ENCODE measurements at places on chromosomes 7 and 10.

DNA sequence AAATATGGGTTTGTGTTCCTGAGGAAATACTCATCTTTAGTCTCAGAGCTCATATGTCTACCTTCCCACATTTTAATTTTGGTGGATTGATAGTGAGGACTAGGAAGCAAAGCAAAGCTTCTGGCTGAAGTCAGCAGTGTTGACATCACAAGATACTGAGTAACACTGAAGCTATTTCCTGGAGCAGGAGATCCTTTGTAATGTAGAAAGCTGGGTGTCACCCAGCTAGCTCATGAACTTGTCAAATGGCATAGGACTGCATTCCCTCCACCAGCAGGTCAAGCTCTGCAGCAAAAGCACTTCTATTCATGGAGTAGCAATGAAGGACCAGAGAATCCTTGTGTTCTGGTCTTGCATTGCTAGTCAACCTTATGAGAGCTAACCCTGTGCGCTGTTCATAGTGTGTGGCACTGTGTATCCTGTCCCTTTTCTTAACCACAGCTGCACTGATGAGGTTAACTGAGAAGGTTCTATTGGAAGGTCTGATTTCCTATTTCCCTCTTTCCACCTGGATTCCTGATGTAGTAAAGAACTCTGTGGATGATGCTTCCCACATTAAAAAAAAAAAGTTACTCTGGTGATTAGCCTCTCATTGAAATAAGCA lies 94.8 kb upstream of the ZNF804B start:
- no peak for DNase-seq

DNA sequence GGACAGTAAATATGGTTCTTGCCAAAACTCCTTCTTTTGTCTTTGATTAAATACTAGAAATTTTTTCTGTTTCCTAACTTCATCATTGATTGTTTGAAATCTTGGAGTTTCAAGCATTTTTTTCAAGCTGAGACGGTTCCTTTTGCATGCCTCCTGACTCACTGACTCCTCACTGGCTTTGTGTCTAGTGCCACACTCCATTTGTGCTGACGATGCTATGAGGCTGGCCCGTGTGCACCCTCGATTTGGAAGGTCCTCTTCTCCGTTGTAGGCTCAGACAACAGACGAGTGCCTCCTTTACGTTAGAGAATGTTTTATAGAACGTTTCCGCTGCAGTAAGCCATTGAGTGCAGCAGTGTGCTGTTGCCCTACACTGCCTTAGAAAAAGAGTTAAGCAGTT lies 10.8 kb upstream of the CSGALNACT2 start:
- no peak for DNase-seq

GRCh38 chr10:123888256-123888655 lies 3.4 kb downstream of the CPXM2 start:
- DNase-seq: no peak

GRCh38 chr10:51079331-51079730 lies 5.0 kb downstream of the PRKG1 start:
- no peak for DNase-seq

DNA sequence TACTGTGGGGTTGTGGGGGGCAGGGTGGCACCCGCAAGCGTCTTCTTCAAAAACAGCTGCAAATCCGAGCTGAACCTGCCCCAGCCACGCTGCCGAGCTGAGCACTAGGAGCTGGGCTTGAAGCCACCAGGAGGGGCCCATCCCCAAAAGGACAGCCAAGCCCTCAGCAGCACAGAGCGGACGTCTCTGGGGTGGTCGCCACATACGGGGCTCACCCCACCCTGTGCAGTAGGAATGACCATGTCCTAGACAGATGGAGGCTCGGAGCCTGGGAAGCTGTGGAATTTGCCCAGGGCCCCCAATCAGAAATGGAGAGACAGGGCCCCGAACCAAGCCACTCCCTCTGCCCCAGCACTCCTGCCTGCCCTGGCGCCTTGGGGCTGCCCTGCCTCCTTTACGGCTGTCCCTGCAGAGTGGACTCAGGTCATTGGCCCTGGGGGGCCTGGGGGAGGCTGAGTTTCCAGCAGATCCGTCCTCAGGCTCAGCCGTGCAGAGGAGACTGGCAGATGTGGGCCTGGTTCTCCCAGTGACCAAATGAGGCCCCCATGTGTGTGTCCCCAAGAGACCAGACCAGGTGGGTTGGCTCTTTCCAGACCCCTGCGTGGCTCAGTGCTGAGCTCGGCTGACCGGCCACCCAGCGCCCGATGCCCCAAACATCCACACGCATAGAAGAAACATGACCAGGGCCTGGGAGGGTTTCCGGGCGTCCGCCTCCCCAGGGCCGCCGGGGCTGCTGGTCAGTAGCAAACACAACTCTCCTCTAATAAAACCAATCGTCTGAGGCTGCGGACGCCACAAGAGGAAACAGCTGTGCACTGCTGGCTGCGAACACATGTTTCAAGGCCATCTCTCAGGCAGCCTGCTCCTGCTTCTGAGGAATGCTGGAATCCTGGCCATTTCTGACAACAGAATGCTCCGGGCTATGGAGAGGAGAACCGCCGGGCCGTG lies 54.9 kb downstream of the PDGFA start:
- DNase-seq: no peak

GRCh38 chr10:119981826-119982225 lies 89.3 kb downstream of the SEC23IP start:
- no peak for DNase-seq

DNA sequence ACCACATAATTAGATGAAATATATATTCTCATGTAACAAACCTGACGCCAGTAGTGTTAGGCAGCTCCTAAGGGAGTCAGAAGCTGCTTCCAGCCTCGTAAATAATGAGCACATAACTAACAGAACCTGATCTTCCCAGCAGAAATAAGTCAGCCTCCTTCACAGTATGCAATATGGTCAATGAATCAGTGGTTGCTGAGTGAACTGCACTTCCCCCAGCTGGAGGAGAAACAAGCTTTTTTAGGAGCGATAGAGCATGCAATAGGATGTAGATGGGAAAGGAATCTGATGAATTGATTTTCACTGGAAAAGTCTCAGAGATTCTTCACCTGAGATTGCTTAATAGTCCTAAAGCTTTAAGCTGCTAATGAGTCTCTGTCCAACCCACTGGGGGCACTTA lies 337.2 kb upstream of the LRGUK start:
- DNase-seq: no peak

GRCh38 chr7:125445836-125446235 lies 516.2 kb upstream of the POT1 start:
- DNase-seq: no peak

- DNase-seq: no peak
Measured at GRCh38 chr10:30825495-30825894, 195.9 kb upstream of the LYZL2 start.

GRCh38 chr7:17520941-17521340 lies 222.5 kb downstream of the AHR start:
- DNase-seq: no peak

- no peak for DNase-seq
Measured at GRCh38 chr10:28171468-28172222, 131.2 kb downstream of the MPP7 start.

GRCh38 chr7:90383861-90384260 lies 19.4 kb upstream of the CLDN12 start:
- no peak for DNase-seq

All from effector CD4-positive, alpha-beta T cell (primary cell).